ENCODE measurements at places on chromosomes 4 and X.

DNA sequence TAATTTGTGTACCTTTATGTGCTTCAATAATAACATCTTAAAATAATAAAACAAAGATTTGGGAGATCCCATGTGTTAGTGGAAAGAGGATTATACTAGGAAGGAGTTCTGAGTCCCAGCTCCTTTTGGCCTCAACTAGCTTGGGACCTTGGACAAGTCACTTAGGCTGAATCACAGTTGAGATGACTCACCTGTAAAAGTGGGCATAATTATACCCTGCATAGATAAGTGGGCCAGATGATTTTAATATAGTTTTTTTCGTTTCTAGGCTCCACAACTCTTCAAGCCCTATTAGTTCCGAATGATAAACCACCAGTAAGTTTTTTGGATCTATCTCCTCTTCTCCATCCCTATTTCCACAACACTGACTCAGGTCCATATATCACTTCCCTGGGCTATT is 131.8 kb downstream of the ENOX2 start:
- no peak for DNase-seq

- DNase-seq, result no peak
Observed at GRCh38 chr4:16085822-16086221, 2.0 kb upstream of the PROM1 start.

DNA sequence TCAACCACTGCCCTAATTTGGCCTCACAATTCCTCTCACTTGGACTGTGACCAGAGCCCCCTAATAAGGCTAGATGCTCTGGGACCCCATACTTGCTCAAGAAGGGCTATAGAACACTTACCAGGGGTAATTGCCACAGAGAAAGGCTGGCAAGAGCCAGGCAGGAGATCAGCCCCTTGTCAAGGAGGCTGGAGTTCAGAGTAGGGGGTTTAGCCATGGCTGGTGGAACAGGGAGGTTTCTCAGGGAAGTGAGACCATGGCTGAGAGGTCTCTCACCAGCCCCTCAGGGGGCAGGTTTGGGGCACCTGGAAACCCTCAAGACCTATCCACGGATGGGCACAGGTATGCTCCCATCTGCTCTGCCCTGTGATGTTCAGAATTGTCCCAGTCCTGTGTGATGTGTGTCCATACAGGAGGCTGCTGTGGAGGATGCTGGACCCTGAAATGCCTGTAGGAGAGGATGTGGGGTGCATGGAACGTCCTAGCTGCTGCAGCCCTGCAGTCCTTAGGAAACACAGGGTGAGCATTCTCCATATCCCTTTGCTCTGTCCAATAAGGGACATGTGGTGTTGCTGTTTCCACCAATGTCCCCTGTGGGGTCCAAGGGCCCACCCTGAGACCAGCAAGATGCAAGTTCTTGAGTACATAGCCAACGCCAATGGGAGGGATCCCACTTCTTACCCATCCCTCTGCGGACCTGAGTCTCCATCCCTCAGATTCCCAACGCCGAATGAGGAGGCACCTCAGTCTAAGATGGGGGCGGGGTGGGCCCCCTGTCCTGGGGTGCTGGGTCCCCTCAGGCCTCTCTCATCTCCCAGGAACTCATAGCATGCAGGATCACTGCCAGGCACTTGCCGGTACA is 16.4 kb upstream of the HSFX1 start:
- DNase-seq, result no peak

GRCh38 chr4:119679251-119679650 is 50.6 kb upstream of the PDE5A start:
- no peak for DNase-seq

DNA sequence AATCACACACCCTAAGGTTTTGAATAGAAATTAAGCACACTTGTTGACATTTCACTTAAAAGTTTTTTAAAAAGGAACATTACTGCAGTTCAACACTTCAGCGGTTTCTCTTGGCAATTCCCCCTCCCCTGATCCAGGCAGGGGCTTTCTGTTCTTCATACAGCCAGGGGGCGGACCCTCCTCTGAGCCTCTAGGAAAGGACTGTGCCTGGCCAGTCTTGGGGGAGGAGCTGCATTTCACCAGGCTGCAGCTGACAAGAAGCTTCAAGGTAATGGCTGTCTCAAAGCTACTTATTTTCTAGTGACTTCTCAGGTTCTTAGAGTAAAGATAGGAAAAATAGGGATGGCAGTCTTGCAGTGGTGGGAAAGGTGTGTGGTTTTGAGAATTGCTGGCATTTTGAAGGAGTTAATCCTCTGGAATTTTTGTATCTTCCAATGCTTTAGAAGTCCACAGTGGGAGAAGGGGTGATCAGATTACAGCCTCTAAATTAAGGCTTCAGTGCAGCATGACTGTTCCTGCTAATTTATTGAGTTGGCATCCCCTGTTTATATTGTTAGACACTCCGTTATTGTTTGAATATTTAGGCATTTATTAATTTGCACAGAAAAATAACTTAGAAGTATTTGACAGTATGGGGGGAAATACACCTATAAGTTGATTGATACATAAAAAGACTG is 33.5 kb downstream of the PWWP3B start:
- no peak for DNase-seq
